ENCODE measurements at places on chromosomes 2 and 18.
A peak's percentile ranks its signal among the peaks of the same experiment; 100 is the strongest.

- DNase-seq = no peak
These were observed 189.8 kb downstream of the SH3BP4 start for GRCh38 chr2:235141411-235142128.

GRCh38 chr2:164538240-164538866 lies 82.9 kb downstream of the GRB14 start:
- DNase-seq = no peak

- no peak for DNase-seq
These were observed 65.7 kb upstream of the CTAGE1 start for GRCh38 chr18:22483407-22483806.

GRCh38 chr2:127044977-127045661 lies 61.8 kb downstream of the BIN1 start:
- DNase-seq = no peak

GRCh38 chr2:237691029-237691907 lies 63.9 kb downstream of the LRRFIP1 start:
- peak; percentile 42 for DNase-seq

DNA sequence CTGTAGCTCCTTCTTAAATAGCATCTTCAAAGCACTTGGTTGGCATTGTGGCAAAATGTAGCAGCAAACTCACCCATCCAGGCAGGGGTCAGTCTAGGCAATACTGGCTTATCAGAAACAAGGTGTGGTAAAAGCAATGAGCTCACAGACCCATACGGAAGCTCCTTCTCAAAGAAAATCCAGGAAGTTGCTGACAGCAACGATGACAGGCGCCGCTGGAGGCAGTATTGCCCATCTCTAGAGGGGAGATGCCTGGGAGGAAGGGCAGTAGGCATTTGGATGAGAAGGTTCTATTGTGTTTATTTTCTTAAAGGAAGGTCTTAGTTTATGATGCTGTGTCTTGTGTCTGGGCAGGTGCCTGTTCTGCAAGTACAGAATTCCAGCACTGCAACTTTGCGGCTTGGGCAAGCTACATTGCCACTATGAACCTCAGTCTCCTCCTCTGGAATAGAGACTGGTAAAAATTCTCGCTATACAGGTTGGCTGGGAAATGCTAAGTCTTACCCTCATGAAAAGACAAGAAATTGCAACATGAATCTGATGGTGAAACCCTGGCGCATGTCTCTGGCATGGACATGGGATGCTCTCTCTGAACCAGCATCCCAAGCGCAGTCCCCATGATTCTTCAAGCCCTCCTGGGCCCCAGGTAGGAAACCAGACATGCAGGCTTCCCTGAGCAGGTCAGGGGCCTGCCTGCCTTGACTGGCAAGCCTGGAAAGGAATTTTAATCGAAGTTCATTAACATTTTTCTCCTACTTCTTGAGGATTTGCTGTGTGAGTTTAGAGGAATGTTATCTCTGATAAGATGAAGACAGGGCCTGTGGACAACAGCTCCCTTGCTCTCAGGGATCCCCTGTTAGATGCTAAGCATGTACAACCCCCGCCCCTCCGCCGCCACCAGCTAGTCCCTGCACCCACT lies 156.0 kb downstream of the TFCP2L1 start:
- DNase-seq = no peak

- no peak for DNase-seq
These were observed 98.5 kb downstream of the CTIF start for GRCh38 chr18:48637081-48637990.

Measured in central memory CD8-positive, alpha-beta T cell (primary cell).